BJ (cell line): ENCODE measurements at places on chromosomes 16 and 17. TPM values are rescaled to one million over a fixed set of nuclear protein-coding genes. Genes with fewer than 3 reads are reported as not detected.

NPIPA5 gene
- 16.5 and 17.8 TPM in 2 replicates for polyA plus RNA-seq

MT1E gene
- polyA plus RNA-seq = 147 and 188 TPM in 2 replicates

OTOP3 gene
- polyA plus RNA-seq = not detected in 2 replicates

WDR45B gene
- polyA plus RNA-seq = 116 and 141 TPM in 2 replicates

NPIPA3 gene
- polyA plus RNA-seq = 1.7 and 4.4 TPM in 2 replicates

FOXN1 gene
- polyA plus RNA-seq = not detected in 2 replicates

SLC5A11 gene
- not detected in 2 replicates for polyA plus RNA-seq

SPNS2 gene
- not detected in 2 replicates for polyA plus RNA-seq
